ENCODE measurements at places on chromosomes 1 and 21.
A peak's percentile ranks its signal among the peaks of the same experiment; 100 is the strongest.

GRCh38 chr1:32702599-32703478, at the start of gene SYNC:
TSS of gene SYNC (minus strand) at chr1:32702770. CDS start at chr1:32702660, 110 bp downstream.
- no peak for DNase-seq

GRCh38 chr1:41108696-41109275, 87.3 kb upstream of the SLFNL1 start:
- no peak for DNase-seq

- no peak for DNase-seq
Measured at GRCh38 chr1:3459051-3459908, 4.8 kb downstream of the ARHGEF16 start.

DNA sequence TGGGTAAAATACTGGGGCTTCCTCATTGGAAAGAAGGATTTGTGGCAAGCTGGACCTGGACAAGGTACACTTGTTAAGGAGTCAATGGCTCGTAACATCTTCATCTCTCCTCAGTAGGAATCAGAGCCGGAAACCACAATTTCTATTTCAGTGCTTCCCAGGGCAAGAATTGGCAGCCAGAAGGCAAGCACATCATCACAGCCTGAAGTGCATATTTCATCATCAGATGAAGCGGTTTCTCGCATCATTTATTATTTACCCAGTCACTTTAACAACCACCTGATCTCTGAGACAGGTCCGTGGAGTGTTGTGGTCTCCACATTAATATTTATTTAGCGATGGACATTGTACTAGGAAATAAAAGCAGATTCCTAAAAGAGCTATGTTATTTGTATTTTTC, 55.0 kb downstream of the KCNJ15 start:
- DNase-seq, result no peak

DNA sequence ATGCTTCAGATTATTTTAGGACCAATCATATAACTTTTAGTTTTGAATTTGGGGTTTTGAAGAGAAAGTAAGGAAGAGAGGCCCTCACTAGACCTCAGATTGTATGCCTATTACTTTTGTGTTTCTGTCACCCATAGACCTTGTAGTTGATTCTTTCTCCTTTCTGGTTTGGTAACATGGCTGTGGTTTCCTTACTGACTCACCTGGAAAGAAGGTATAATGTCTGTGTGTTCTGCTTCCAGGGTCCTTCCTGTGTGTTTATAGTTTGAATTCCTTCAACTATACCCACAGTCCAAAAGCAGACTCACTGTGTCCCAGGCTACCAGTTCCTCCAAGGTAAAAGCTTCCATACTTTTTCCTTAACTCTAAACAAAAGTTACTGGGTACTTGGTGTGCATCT, 8.1 kb downstream of the SLC44A3 start:
- no peak for DNase-seq

DNA sequence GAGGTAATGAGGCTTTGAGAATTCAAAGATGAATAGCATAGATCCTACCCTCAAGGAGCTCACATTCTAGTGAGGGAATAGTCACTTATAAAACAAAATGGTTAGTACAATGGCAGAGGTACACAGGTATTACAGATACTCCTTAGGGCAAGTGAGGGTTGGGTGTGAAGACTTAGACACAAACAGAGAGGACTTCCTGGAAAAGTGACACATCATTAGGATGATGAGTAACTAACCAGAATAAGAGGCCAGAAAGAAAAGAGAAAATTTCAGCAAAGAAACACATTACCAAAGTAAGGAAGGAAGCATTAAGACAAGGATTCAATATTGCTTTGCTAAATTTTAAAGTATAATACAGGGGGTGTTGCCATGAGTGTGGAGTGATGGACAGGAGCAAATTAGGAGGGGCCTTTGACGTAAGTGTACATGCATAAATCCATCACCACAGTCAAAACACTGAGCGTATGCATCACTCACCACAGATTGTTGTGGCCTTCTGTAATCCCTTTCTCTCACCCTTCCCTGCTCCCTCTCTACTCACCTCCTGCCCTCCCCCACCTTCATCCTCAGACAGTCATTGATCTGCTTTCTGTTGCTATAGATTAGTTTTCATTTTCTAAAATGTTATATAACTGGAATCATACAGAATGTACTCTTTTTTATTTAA, 7.9 kb downstream of the CD53 start:
- DNase-seq, result peak; percentile 61

GRCh38 chr1:84668185-84668584, 22.1 kb downstream of the SSX2IP start:
- DNase-seq, result peak; percentile 36

- DNase-seq, result peak; percentile 11
Measured at GRCh38 chr1:157105988-157106812, 6.6 kb upstream of the ETV3L start.

GRCh38 chr1:157948312-157949073, 45.0 kb upstream of the KIRREL1 start:
- DNase-seq, result no peak

- DNase-seq, result no peak
Measured at GRCh38 chr1:157245823-157246222, 107.6 kb upstream of the ETV3 start.

DNA sequence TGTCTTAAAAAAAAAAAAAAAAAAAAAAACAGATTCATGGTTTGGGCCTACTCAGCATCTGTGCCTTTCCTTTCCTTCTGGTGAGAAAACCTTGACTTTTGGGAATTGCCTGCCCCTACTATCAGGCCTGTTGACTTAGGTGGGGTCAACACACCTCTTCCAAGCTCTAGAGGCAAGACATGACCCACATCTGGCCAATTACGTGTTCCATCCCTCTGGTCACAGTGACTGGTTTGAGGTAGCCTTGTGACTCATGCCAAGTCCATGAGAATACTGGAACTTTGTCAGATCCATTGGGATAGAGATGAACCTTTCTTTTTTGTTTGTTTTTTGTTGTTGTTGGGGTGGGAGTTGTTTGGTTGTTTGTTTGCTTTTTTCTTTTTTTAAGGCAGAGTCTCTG, 37.3 kb upstream of the KHDRBS1 start:
- no peak for DNase-seq

GRCh38 chr1:248009681-248010080, 3.8 kb upstream of the OR2L5 start:
- no peak for DNase-seq

DNA sequence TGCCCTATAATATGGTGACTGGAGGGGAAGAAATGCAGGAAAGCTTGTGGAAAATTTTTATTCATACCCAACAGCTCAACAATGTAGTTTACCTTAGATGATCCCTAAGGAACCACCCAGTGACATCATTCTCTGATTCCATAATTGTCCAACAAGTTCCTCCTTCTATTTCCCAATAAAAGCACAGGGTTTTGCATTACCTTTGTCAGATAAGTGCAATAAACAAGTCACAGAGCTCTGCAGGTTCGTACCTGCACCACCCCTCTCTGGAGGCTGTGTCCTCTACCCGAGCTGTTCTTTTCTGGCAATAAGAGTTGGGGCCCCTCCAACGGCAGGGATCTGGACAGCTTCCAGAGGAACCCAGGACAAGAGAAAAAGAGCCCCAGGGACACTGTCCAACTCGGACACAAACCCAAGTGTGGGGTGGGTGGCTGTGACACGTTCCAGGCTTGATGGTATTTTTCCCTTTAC, 38.8 kb downstream of the RCAN1 start:
- no peak for DNase-seq

- DNase-seq, result no peak
Measured at GRCh38 chr1:8679395-8679800, 138.0 kb downstream of the RERE start.

Measured in CD4-positive, alpha-beta T cell treated with Interleukin-12 subunit alpha and Interleukin-12 subunit beta, for 1 hour (primary cell).